ENCODE measurements at places on chromosomes 11 and 22.

DNA sequence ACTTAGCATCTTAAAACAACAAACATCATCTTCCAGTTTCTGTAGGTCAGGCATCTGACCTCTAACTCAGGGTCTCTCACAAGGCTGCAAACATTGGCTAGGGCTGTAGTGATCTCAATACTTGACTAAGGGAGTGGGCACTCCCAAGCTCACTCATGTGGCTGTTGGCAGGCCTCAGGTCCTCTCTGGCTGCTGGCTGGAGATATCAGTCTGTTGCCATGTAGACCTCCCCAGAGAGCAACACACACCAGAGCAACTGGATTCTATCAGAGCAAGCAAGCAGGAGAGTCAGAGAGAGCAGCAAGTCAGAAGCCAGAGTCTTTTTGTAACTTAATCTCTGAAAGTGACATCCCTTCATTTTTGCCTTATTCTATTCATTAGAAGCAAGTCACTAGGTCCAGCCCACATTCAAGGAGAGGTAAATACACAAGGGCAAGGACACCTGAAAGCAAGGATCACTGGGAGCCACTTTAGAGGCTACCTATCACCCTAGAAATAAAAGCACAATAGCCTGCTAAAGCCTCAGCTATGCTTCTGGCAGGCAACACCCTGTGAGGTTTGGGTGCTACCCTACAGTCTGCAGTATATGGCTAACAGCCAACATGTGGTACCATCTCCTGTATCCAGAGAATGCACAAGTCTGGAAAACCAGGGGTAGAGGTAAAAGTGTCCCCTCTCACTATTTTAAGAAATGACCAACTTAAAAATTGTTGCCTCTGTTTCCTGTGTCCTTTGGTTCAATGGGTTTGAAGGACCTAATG is 33.5 kb upstream of the CD44 start:
- DNase-seq = no peak

- no peak for DNase-seq
Measured at GRCh38 chr11:45926536-45927331, 4.3 kb downstream of the LARGE2 start.

DNA sequence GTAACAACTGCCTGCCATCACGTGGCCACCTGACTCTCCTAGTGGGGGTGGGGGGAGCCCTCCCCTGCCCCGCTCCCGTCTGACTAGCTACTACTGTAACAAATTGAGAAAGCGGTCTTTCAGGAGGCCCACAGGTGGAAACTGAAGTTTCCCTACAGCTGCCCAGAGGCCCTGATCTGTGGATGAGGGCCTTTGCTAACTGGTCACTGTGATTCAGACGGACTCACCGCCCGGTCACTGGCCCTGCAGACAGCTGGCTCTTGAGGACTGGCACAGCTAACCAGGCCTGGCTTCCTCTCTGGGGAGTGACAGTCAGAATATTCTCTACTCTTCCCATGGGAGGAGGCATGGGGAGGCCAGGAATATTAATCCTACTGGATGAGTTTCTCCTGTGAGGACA is 116.8 kb downstream of the ARHGAP8 start:
- DNase-seq = no peak

GRCh38 chr22:23106906-23107367 is 34.9 kb downstream of the RSPH14 start:
- no peak for DNase-seq

DNA sequence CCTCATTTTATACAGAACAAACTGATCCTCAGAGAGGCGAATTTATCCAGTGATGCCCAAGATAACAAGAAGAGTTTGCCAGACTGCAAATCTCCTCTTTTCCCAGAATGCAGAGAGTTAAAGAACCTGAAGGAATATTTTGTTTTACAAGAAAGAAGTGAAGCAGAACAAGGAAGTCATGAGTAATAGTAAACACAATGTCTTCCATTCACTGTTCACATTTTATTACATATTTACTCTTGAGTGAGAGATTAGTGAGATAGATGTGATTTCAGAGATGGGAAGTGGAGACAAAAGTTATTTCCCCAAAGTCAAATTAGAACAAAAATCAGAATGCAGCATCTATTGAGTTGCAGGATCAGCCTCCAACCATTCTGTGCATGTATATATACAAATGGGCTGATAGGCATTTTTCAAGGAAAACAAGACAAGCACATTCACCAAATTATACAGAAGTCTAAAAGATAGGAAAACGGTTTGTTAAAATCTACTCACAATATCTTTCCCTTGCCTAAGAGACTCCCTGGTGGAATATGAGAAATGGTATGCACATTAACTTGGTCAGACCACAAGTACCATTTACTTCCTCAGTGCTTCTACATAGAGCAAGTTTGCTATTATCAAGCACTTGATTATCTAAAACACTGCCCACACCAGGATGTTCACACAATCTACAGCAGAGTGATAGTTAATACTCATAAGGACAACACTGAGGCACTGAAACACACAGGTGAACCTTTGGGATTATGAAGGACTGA is 12.0 kb downstream of the GUCY1A2 start:
- DNase-seq = no peak

GRCh38 chr22:44942056-44942455 is 67.7 kb downstream of the PHF21B start:
- DNase-seq = no peak
